ENCODE measurements at places on chromosomes 11 and 22.

- DNase-seq: no peak
Observed at GRCh38 chr22:23218867-23219251, 38.5 kb downstream of the BCR start.

GRCh38 chr22:29148826-29149225 lies 56.9 kb upstream of the EMID1 start:
- DNase-seq: no peak

DNA sequence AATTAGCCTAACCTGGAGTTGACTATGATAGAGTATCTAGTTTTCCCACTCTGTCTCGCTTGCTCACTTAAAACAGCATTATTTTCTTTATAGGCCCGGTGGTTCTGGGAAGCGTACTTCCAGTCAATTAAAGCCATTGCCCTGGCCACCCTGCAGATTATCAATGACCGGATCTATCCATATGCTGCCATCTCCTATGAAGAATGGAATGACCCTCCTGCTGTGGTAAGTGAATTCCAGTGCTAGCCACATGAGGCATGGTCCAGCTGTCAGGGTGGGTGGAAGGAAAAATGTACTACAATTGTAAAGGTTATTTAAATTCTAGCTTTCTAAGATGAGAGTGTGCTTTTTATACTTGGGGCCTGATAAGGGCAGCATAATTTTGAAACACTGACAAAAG lies 76.0 kb downstream of the EXT2 start:
- DNase-seq: no peak

- no peak for DNase-seq
Observed at GRCh38 chr11:101668236-101668635, 84.4 kb upstream of the TRPC6 start.

- no peak for DNase-seq
Observed at GRCh38 chr11:69316956-69317355, 23.0 kb downstream of the MYEOV start.

DNA sequence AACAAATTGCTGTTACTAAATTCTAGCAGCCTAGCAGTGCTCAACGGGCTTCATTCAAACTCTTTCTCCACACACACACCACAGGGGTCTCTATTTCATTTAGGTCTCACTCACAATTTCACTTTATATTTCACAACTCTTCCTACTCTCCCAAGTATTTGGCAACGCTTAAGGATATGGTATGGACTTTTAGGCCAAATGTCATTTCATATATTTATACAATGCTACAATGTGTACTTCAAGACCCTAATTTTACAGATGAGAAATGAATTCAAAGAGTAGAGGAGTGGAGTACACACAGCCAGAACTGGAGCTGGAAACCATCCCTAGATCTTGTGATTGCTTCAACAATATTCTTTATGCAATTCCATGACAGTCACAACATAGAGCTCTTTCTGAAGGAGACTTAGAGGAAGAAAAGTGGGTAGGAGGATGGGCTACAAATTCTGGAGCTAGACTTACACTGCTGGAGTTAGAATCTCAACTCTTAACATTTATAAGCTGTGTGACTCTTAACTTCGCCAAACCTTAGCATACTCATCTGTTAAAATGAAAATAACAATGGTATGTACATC lies 2.5 kb upstream of the MS4A13 start:
- no peak for DNase-seq

GRCh38 chr22:46614025-46614931 lies 5.9 kb upstream of the GRAMD4 start:
- DNase-seq: peak; percentile 80

DNA sequence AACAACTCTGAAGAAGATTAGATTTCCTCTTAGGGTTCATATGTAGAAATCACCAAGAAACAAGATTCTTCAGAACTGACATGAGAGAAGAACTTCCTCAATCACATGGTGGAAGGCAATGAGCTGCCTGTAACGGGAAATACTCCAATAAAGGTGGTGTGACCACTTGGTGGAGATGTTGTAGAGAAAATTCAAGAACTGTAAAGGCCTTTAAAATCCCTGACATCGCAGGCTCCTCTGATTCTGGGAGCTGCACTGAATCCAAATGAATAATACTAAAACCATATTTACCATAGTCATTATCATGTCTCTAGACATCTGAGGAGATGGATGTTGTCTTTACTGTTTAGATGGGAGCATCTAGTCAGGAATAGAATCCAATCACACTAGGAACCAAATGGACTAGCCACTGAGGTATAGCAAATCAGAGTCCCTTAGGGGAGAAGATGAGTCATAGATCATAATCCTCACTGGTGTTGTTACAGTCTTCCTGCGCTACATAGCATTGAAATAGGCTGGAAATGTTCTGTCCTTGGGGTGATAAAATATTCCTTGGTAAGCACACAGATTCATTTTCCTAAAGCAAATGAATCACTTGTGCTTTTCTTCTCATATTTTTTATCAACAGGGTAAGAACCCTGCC lies 321.6 kb upstream of the TENM4 start:
- no peak for DNase-seq

DNA sequence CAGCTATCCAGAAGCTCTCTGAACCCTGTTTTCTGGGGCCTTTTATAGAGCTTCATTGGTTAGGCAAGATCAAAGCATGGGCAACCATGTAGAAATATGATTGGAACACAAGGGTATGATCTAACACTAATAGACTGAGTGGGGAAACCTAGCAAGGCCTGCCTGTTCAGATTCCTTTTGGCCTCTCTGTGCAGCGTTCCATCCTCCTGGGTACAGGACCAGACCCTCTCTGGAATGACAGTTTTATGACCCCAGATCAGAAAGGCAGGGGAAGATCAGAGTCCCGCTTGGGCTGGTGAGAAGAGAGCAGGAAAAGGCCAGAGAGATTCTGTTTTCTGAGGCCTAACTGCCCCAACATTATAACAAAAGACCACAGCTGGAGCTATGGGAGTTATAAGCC lies 36.7 kb upstream of the VWA5A start:
- DNase-seq: no peak

DNA sequence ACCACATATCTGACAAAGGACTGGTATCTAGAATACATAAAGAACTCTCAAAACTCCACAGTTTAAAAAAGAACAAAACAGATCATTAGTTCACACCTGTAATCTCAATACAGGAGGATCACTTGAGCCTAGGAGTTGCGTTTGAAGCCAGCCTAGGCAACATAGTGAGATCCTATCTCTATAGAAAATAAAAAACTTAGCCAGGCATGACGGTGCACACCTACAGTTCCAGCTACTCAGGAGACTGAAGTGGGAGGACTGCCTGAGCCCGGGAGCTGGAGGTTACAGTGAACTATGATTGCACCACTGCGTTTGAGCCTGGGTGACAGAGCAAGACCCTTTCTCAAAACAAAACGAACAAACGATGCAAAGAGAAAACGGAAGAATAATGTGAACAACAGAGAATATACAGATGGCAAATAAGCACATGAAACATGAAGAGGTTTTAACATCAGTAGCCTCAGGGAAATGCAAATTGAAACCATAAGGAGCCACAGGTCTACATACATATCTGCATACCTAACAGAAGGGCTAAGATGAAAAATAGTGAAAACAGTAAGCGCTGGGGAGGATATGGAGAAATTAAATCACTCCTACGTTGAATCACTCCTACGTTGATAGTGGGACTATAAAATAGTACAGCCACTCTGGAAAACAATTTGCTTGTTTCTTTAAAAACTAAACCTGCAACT lies 70.7 kb downstream of the DGCR2 start:
- no peak for DNase-seq

- DNase-seq: no peak
Observed at GRCh38 chr11:7673724-7674434, 579 bp upstream of the CYB5R2 start.

- DNase-seq: peak; percentile 52
Observed at GRCh38 chr22:26610072-26610958, 7.5 kb downstream of the CRYBB1 start.

- DNase-seq: no peak
Observed at GRCh38 chr11:116611998-116612620, 160.7 kb downstream of the BUD13 start.

- no peak for DNase-seq
Observed at GRCh38 chr11:126702165-126702720, 298.3 kb downstream of the KIRREL3 start.

GRCh38 chr22:19705181-19705934 lies 8.9 kb upstream of the SEPTIN5 start:
- DNase-seq: no peak

DNA sequence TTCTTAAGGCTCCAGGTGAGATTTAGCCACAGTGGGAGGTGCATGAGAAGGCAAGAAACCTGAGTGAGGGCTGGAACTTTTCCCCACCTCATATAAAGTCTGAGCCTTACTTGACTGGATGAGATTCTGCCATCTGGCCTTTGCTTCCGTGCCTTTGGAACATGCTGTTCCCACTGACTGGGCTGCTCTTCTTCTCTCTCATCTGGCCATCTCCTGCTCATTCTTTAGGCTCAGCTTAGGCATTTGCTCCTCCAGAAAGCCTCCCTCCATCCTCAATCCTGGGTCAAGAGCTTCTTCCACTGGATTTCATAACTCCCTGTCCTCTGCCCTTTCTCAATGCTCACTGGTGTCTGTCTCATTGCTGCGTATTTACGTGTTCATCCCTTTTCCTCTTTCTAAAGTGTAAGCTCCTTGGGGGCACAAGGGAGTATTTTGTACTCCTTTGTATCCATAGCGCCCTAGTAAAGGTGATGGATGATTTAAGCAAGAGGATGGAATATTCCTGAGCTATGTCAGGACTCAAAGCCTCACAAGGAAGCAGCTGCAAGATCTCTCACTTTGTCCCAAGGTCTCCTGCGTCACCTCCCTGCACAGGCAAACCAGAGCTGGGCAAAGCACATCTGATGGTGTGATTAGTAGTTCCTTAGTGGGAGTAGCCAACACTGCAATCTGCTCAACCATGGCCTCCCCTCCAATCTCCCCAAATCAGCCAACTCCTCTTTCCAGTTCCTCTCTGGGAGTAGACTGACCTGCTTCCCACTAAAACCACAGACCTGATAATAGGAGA lies 15.3 kb downstream of the HSPA8 start:
- DNase-seq: no peak

GRCh38 chr11:19631712-19632498 lies 80.7 kb upstream of the NAV2 start:
- DNase-seq: no peak

DNA sequence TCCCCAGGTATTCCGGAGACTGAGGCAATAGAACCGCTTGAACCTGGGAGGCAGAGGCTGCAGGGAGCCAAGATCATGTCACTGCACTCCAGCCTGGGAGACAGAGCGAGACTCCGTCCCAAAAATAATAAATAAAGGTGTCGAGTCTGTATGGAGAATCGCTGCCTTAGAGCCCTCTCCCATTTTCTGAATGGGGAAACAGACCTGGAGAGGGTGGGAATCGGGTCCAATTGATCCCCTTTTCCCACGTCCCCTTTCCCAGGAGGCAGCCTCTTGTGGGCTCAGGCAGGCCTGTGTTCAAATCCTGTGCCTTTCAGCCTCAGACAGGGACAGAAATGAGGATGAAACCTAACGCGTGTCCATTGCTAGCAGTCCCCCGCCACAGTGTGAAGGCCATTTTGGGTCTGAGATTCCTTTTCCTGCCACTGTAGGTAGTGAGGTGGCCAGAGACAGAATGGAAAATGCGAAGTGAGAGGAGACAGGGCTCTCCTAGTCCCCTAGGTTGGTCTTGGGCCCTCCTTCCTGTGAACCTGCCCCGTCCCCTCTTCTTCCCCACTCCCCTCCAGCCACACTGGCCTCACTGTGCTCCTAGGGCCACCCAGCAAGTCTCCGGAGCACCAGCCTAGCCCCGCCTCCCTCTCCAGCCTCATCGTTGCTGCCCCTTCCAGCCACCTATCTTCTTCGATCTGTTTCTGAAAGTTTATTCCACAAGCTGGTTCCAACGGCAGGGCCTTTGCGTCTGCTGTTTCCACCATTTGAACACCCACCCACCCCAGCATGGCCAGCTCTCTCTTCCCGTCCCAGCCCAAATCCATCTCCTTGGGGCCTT lies 2.7 kb upstream of the POLDIP3 start:
- no peak for DNase-seq

DNA sequence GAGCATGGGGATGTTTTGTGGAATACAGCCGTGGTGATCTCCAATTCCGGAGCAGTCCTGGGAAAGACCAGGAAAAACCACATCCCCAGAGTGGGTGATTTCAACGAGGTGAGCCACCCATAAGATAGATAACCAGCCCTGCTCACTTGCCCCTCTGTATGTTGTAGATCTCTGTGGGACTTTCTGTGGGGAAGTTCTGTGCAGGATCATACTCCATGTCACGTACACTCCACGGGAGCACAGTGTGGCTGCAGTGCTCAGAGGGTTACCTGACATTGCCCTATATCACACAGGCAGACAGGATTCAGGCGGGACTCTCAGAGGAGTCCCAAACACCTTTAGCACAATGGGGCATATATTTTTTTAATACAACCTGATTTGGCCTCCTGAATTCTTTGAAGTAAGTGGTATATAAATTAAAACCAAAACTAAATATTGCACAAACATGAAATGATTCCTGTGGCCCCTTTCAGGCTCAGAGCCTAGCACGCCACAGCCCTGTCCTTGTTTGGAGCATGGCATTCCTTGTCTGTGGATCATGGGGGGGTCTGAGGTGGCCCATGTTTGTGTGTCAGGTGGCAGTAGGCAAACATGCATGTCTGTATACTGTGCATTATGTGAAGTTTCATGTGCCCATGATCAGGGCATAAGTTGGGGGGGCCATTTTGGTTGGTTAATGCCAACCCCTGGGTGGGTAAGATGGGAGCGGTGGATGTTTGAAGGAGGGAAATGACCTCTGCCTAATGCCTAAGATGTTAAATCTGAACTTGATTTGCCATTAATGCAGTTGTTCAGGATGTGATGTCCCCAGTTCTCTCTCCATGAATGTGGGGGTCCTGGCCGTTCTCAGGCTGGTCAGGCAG lies 18.5 kb downstream of the UPB1 start:
- DNase-seq: no peak

DNA sequence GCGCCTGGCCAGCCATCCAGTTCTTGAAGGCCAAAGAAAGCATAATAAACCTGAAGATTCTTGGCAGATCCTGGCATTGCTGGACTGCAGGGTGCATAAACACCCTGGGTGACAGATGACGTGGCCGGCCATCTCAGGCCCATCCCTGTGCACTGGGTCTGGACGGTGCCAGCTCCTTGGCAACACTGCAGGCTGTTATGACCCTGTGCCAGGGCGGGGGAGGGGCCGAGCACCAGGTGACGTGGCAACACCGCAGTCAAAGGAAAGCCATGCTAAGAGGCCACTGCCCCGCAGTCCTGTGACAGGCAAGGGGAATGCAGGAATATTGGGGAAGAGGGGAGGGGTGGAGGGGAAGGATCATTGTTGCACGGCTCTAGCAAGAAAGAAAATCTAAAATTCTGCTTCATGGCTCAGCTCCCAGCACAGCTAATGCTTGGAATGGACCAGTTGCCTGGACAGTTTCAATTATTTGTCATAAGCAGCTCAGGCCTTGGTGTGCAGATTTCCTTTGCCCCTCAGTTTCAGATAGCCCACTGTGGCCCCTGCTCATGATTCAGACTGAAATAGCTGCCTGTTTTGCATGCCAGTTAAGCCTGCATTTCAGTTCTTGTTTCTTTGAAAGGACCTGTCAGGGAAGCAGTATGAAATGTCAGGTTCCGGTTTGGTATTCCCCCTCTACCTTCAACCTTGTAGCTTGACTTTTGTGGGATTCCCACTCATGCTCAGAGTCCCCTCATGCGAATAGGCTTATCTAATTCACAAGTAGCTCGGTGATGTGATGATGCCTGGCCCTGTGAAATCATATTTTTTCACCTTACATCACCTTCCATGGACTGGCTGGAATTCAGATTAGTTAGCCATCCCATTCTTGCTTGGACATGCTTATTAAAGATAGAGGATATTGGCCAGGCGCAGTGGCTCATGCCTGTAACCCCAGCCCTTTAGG lies 29.7 kb upstream of the DDX6 start:
- DNase-seq: peak; percentile 13

All from CD4-positive, alpha-beta T cell treated with Interleukin-15 for 4 hours (primary cell).